ENCODE measurements at places on chromosomes 3 and 15.

- no peak for DNase-seq
Measured at GRCh38 chr3:138463724-138464490, 29.5 kb downstream of the ESYT3 start.

- DNase-seq, result no peak
Measured at GRCh38 chr15:91925794-91926193, 72.3 kb downstream of the SLCO3A1 start.

DNA sequence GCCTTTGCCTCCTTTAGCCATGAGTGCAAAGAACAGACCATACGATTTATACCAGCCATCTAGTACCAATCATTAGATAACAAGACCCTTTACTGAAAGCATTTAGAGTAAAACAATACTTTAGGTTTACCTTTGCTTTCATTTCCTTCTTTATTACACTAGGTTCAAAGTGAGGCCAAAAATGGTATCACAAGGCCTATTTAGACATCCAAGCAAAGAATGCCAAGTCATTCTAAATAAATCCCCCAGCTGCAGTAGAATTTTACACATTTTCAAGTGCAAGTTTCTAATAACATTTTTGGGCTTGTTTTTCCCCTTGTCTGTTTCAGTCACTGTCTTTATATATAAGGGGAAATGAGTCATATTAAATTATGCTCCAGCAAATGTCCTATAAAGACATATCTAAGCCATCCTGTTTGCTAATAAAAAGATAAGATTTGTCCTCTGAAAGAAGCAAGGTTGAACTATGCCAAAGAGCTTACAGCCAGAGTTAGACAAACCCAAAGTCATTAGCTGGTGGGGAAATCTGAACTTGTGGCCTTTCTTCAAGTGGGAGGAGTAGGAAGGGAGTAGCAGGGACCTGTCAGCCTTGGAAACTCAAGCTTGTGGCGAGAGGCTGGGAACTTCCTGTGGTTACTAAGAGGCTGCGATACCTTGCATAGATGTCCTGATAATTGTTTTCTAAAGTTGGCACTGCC lies 232.7 kb downstream of the MECOM start:
- DNase-seq, result peak; percentile 81

GRCh38 chr3:133930341-133930933 lies 34.8 kb upstream of the RAB6B start:
- DNase-seq, result peak; percentile 71

- DNase-seq, result no peak
Measured at GRCh38 chr3:55588146-55588765, 101.2 kb upstream of the WNT5A start.

- no peak for DNase-seq
Measured at GRCh38 chr15:88803241-88803919, at the start of gene ACAN. TSS of gene ACAN (plus strand) at chr15:88803436. CDS start at chr15:88836207, 32,771 bp downstream.

GRCh38 chr15:33080006-33080405 lies 114.5 kb downstream of the FMN1 start:
- no peak for DNase-seq

GRCh38 chr3:179872842-179873241 lies 163.9 kb downstream of the PEX5L start:
- DNase-seq, result no peak

DNA sequence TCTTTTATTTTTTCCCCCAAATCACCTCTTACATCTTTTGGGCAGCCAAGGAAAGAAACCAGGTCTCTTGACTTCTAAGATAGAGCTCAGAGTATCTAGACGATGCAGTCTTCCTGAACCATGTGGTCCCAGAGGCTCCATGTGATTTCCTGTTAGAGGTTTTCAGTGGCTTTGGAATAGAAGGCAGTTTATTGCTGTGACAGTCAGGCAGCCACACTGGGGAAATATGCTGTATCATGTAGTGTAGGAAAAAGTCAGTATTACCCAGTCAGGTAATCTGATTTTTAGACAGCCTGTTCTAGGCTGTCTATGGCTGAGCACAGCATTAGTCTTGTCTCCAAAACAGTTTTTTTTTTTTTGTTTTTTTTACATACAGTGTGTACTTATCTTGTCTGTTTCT lies 294.3 kb downstream of the THSD4 start:
- DNase-seq, result no peak

DNA sequence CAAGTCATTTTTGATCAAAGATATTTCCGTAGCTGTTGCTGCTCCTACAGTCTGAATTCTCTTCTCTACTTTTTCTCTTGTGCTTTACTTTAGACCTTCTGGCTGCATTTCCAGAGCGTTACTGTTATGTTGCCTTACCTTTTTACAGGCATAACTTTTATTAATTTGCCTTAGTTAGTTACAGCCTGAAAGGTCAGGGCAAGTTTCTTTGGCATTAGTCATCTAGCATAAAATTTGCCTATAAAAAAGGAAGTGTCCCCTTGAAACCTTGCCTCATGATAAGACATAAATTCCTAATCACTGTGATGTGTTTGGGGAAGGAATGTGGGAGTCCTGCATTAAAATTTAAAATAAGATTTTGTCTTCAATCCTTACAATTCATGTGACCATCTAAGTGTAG lies 618.5 kb downstream of the NR2F2 start:
- DNase-seq, result no peak

GRCh38 chr3:106247902-106248684 lies 379.3 kb upstream of the CBLB start:
- no peak for DNase-seq

GRCh38 chr3:99330281-99330680 lies 308.1 kb upstream of the COL8A1 start:
- no peak for DNase-seq

GRCh38 chr15:73930371-73930770 lies 4.1 kb downstream of the LOXL1 start:
- no peak for DNase-seq

DNA sequence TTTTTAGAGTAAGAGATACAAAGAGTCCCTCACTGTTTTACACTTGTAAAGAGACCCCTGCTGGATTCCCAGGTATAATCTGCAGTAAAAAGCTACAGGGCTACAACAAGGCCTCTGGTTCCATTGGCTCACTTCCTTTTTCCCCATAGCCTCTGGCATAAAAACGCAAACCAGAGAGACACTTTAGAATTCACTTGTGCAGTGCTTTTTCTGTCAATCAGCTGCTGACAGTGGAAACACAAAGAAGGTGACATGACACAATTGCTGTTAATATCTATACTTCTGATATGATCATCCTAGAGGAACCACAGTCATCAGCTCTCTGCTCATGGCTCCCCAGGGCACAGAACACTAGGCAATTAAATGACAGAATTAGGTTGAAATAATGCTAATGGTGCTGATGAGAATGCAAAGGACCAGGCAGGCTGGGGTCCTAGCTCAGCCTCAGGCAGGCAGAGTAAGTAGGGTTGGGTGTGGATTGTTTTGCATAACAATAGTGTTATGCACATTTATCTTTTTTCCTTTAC lies 667.9 kb upstream of the CFAP20DC start:
- DNase-seq, result no peak

GRCh38 chr3:167913219-167913835 lies 177.8 kb downstream of the SERPINI1 start:
- no peak for DNase-seq

DNA sequence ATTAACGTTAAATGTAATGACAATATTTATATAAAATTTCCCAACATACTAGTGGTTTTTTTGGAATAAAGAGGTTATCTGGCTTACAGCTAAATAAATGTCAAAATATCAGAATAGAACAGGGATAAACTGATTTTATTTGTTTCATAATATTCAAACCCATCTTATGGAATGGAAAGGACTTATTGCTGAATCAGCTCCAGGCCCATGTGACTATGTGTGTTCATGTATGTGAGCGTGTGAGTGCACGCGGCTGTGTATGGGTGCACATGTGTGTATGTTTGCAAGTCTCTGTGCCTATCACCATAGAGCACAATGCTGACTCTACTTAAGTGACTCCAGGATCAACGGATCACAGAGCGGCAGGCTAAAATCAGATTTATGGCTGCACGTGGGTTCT lies 392.3 kb upstream of the GRM7 start:
- DNase-seq, result no peak

GRCh38 chr15:28876131-28876844 lies 9.5 kb upstream of the APBA2 start:
- no peak for DNase-seq

DNA sequence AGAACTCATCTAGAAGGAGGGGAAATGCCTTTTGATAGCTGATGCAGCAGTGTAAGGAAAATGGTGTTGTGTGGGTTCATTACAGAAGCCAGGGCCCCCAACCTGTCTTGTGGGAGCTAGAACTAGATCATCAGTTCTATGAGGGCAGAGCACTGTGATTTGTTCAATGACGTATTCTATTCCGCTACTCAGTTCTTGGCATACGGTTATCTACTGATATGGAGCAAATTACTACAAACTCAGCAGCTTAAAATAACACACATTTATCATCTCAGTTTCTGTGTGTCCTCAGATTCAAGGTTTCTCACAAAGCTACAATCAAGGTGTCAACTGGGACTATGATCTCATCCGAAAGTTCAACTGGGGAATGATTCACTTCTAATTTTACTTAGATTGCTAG lies 250.5 kb downstream of the FEZF2 start:
- DNase-seq, result no peak

DNA sequence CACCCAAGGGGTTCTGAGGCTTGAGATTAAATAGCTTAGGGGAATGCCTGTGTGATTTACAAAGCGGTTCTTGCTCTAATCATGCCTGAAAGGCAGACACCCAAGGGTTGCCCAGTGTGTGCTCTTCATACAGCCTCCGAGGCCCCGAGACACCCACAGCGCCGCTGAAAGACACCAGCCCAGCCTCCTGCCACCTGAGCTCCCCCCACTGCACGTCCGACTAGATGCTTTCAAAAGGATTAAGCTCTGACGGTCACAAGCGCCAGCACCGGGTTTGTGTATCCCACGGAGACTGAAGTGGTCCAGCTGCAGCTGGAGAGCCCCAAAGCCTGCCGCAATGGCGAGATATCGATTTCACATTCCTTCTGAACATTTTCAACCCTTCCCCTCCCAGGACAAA lies 50.3 kb downstream of the SPATA12 start:
- no peak for DNase-seq

- DNase-seq, result no peak
Measured at GRCh38 chr3:124759666-124760401, 29.6 kb downstream of the UMPS start.

DNA sequence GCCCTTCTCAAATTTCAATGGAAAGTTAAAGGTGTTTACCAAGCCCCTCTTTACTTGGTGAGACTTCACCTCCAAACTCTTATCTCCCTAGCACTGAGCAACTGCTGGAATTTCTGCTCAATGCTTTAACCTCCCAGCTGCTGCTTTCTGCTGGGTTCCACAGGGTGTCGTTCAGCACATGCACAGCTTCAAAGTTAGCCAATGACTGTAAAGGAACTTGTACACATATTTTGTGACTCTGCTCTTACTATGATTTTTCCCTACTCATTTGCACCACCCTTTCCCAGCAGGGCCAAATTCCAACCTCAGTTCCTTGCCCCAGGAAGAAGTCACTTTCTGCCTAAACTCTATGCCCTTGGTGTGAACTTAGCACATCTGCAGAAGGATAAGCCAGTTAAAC lies 89.7 kb downstream of the ULK4 start:
- DNase-seq, result no peak

- DNase-seq, result no peak
Measured at GRCh38 chr3:16898595-16899395, 14.0 kb downstream of the PLCL2 start.

DNA sequence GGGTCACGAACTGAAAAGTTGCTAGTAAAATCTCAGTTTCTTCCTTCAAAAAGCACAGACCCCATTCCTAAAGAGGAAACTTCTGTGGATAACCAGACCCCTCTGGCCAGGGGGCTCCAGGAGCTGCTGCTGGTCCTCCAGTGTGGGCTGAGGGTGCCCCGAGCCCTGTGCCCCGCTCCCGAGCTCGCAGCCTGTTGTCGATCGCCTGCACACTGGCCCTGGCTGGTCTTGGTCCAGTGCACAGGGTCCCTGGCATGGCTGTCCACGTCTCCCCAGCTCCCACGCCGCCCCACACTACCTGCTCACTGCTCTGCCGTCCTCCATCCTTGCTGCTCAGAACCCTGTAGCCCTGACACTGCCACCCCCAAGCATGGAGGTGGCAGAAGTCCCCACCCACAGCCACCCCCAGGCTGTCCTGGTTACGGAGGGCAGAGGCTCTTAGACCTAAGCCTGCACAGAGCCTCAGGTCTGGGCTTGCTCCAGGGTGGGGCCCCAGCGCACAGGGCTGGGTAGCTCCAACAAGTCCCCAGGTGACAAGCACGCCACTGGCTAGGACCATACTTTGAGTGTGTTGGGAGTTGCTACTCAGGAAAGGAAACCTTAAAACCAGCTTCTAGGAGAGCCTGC lies 87.0 kb downstream of the PLXNA1 start:
- DNase-seq, result no peak

DNA sequence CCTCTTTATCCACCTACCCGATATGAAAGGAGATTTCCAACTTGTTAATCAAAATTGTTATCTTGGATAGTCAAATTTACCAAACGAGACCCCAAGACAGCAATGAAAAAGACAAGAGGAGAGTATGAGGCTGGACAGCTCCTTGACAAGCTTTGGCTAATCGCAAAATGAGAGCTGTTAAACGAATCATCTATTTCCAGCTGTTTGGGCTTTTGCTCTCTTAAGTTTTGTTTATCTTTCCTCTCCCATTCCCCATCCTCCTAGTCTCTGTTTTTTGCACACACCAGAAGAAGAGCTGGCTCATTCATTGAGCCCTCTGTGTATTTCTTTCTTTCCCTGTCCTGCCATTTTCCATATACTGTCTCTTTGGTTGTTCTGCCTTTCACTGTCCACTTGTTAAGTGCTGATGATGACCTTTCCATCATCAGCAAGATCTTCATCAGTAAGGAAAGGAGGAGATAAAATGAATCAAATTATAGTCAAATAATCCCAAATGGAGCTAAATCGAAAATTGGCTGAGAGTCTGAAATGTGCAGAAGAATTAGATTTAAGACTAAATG lies 161.6 kb downstream of the SLC9A9 start:
- no peak for DNase-seq

DNA sequence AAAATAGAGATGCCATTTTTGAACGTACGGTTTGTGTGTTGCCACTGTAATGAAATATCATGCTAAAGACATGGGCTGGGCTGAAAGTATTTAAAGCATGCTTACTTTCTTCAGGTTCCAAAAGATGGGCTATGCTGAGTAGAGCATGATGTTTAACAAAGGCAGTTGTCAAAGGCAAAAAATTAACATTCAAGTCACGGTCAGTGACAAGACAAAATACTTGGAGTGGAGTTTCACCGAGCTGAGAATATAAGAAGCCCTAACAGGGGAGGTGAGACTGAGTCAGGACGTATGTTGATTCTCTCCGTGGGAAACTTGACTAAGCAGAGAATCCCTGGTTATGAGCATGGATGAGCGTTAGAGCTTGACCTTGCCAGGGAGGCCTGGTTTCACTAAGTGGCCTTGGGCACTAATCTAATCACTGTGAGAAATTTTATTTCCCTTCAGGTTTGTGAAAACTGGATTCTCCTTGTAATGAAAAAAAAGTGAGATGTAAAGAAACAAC lies 218.2 kb upstream of the ADAMTS9 start:
- no peak for DNase-seq
